Colonic mucosa (tissue), 4 donors: ENCODE measurements at places on chromosomes 2 and 18. TPM values are rescaled to one million over a fixed set of nuclear protein-coding genes. Genes with fewer than 3 reads are reported as not detected.

GRCh38 chr2:214484239-214484638 lies 73.4 kb downstream of the VWC2L start:
- no peak for DNase-seq

- no peak for DNase-seq
Measured at GRCh38 chr18:32152705-32153448, 37.0 kb upstream of the MEP1B start.

The ALPG gene
- total RNA-seq: 3.3 TPM

The TRIB2 gene
- 10.5 TPM for total RNA-seq

The STARD6 gene
- not detected for total RNA-seq
